Activated T-cell treated with anti-CD3 and anti-CD28 coated beads, Interleukin-2, amount 50 U/mL, for 72 hours (primary cell): ENCODE measurements at places on chromosomes 2 and 18. TPM values are rescaled to one million over a fixed set of nuclear protein-coding genes. Genes with fewer than 3 reads are reported as not detected.

TMEM198 gene
- total RNA-seq: 5.3 TPM

NYAP2 gene
- not detected for total RNA-seq

CD8B gene
- total RNA-seq: 71.2 TPM

AQP4 gene
- not detected for total RNA-seq

C2orf76 gene
- total RNA-seq: 13.1 TPM

FN1 gene
- 1.2 TPM for total RNA-seq

BCL2 gene
- total RNA-seq: 133 TPM

ID2 gene
- 223 TPM for total RNA-seq

PJVK gene
- total RNA-seq: 8.7 TPM

SCN7A gene
- total RNA-seq: not detected

PLA2R1 gene
- not detected for total RNA-seq

KLHL30 gene
- total RNA-seq: not detected

METTL4 gene
- total RNA-seq: 28.3 TPM

DNA sequence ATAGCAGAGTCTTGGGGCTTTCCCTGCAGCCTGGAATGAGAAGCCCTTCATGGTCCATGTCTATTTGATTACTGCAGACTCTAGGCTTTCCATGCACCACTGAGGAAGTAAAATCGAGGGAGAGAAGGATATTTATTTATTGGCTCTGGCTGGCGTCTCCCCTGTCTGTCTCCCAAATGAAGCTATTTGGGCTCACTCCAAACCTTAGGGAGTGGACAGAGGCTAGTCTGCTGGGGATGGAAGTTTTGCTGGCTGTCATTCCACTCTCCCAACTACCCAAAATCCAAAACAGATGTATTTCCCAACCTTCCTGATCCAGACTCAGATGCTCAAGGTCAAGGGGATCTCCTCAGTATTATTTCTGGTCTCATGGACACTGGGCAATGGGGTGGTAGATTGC lies 33.7 kb downstream of the TMEM17 start:
- no peak for DNase-seq

DNA sequence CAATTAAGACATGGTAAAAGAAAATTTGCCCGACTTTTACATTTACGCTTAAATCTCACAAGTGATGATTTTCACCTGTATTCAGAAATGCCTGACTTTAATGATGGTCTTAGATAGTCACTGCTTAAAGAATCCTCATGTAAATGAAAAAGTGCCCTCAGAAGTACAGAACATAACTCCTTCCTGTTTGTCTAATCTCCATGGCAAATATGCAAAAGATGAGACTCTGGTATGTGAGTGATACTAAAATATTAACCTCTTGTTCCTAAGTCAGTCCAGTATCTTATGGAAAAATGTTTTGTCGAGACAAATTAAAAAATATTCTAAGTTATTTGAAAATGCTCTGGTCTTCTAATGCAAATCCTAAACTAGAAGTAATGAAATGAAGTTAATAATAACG lies 29.2 kb downstream of the KCTD1 start:
- DNase-seq: no peak

GRCh38 chr2:180202467-180202951 lies 195.4 kb upstream of the CWC22 start:
- no peak for DNase-seq

- no peak for DNase-seq
Measured at GRCh38 chr2:179266271-179266670, 1.6 kb upstream of the SESTD1 start.

GRCh38 chr2:132651115-132652045 lies 18.6 kb downstream of the LYPD1 start:
- no peak for DNase-seq

DNA sequence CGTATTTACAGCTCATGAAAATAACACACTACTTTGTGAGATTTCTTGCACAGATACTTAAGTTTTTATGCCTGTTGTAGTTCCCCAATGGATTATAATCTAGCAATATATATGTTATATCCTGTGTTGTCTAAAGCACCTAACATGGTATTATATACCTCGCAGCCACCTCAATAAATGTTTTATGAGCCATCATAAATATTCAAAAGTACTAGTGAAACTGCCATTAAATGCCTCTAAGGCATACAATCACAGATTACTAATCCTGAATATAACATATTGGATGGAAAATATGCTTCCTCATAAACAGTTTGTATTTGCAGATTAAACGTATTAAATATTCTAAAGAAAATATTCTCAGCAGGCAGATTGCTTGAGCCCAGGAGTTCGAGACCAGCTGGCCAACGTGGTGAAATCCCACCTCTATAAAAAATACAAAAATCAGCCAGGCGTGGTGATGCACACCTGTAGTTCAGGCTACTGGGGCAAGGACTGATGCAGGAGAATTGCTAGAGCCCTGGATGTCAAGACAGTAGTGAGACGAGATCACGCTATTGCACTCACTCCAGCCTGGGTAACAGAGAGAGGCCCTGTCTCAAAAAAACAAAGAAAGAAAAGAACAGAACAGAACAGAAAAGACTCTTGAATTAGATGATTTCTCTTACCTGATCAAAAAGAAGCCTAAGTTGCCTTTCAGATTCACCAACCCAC lies 64.1 kb downstream of the ATAD2B start:
- DNase-seq: no peak

GRCh38 chr2:17495590-17495989 lies 22.6 kb downstream of the RAD51AP2 start:
- no peak for DNase-seq

DNA sequence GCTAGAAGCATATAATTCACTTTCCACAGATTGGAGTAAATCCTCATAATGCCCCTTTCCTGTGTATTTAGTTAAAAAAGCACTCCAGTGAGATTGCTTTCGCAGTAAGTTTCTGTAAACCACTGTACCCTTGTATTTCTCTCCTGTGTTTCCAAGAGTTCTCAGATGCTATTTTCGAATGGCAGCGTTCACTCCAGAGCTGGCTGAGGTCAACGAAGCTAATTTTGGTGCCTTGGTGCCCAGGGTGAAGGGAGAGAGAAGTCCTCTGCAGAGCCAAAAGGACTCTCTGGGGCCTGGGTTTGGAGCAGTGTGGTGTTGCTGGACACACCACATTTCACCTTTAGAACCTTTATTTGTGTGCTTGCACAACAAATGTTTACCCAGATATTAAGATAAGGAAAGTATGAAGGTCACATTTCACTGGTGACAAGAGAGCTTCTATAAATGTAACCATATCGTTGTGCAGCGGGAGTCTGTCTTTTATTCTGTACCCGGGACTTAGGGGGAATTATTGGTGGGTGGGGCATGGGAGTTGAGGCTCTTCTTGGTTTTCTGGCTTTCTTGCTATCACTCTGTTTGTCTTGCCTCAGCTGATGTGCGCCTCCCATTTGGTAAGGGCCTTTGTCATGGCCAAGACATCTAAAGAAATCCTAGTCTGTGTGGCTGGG lies 9.9 kb downstream of the EPAS1 start:
- DNase-seq: no peak

- peak; percentile 23 for DNase-seq
Measured at GRCh38 chr2:238061315-238062202, 758 bp downstream of the SCLY start.

DNA sequence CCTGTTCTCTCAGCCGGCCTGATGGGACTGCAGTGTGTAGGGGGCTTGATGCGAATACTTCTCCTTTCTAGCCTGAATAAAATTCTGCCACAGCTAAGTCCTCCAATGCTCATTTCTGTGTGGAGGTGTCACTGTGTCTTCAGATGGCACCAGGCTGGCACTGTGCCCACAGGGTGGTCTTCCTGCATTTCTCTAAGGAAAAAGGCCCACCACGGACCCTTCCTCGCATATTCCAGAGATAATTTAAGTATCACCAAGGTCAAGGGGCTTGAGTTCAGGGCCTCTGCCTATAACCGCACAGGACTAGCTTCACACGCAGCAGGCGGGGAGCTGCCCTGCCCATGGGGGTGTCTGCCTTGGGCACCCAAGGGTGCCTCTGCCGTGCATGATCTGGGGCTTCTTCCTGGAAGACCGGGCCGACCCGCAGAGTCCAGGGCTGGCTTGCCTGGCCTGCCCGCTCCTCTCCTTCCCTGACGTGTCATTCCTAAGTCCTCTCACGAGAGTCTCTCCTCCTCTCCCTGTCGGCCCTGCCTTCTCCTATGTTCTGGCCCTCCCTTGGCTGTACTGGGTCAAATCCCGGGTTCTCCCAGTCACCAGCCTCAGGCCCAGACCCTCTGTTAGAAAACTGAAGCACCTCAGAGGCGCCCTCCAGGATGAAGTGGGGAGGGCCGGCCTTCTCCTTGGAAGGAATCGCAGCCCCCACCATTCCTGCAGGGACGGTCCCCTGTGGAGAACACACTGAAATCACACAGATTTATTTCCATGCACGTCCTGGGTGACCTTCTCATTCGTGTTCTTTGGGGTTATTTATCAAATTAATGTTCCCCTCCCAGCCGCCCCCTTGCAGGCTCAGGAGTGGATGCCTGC lies 48.9 kb upstream of the PXDN start:
- DNase-seq: no peak

GRCh38 chr18:41594582-41594981 lies 360.5 kb upstream of the PIK3C3 start:
- DNase-seq: no peak

- DNase-seq: no peak
Measured at GRCh38 chr2:42239811-42240210, 70.7 kb downstream of the EML4 start.

GRCh38 chr2:80943487-80943886 lies 638.9 kb upstream of the LRRTM1 start:
- DNase-seq: no peak

- peak; percentile 64 for DNase-seq
Measured at GRCh38 chr2:134919341-134920210, 954 bp downstream of the CCNT2 start.

DNA sequence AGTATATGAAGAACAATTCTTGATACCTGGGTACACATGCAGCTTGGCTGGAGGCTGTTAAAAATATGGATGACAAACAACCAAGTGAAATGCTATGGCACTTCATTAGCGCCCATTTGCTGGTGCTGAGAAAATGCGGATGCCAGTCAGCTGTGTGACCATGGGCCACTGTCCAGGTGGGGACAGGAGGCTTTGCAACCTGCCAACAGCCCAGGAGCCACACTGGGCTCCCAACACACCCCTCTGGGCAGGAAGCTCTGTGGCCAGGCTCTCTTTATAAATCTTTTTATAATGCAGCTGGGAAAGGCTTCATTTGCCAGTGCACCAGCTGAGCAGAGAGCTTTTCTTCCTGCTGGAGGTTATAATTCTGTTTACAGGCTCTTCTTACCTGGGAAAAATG lies 19.9 kb downstream of the RNF144A start:
- no peak for DNase-seq

DNA sequence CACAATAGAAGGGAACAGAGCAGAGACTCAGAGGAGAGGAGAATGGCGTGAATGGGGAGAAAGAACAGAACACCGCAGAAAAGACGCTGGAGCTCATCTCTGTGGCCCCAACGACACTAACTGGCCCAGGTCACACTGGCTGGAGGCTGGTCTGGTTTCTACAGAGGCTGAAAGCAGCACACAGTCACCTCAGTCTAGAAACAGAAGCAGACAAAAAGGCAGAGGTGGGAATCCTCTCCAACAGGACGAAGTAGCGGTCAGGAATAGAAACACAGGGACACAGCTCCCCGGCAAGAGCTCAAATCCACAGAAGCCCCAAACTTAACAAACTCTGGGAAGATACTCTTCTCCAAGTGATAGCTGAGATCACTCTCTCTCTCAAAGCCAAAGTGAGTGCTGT lies 9.2 kb downstream of the SLC66A2 start:
- no peak for DNase-seq

DNA sequence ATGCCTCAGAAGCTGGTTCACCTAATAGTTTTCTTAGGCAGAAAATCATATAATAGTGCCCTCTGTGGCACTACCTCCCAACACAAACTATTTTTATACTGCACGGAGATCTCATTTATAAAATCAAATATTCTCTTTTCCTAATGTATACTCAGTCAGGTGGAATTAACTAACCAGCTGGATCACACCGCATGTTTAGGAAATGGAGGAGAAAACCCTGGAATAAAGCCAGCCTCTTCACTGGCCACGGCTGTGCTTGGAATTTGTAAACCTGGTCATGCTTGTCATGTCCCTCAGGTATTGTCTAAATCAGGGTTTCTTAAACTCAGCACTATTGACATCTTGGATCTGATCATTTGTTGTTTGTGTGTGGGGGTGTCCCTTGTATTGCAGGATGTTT lies 85.6 kb downstream of the DOCK10 start:
- no peak for DNase-seq

DNA sequence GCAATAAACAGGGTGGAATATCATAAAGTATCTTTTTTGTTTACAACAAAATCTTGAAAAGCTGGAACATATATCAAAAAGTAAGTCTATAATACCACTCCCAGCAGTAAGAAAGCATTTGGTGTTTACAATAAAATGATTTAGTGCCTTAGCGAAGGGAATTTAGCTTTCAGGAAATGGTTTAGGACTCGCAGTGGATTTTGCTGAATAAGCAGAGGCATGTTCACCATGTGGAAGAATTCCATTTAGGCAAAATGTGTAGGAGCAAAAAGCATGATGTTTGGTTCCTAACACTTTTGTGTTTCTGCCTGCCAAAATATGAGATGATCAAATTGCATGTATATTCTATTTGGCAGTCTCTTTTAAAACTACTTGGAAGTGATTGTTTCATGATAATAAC lies 163.6 kb downstream of the AGPS start:
- DNase-seq: no peak

- no peak for DNase-seq
Measured at GRCh38 chr18:7152440-7152839, 34.8 kb upstream of the LAMA1 start.

GRCh38 chr18:48228841-48229240 lies 180.3 kb downstream of the ZBTB7C start:
- no peak for DNase-seq
